Activated naive CD4-positive, alpha-beta T cell treated with Interleukin-2 at 50 U/mL for 16 hours (primary cell): ENCODE measurements at places on chromosomes 1 and 21.
A peak's percentile ranks its signal among the peaks of the same experiment; 100 is the strongest.

- no peak for DNase-seq
These were observed 31.2 kb downstream of the CHD1L start for GRCh38 chr1:147273409-147274336.

DNA sequence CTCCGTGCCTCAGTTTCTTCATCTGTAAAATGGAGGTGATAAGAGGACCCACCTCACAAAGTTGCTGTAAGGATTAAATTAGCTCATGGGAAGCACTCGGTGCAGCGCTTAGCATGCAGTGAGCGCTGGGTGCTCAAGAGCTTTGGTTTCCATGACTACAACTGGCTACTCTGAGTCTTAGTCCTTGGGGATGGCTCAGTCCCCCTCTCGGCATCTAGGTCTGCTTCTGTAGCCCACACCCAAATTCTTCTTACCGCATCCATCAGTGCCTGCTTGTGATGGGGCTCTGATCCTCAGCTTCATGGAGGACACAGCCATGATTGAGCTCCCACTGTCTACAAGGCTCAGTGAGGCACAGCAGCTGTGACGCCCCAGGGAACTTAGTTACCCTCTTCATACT, 159.0 kb downstream of the ACTL8 start:
- no peak for DNase-seq

DNA sequence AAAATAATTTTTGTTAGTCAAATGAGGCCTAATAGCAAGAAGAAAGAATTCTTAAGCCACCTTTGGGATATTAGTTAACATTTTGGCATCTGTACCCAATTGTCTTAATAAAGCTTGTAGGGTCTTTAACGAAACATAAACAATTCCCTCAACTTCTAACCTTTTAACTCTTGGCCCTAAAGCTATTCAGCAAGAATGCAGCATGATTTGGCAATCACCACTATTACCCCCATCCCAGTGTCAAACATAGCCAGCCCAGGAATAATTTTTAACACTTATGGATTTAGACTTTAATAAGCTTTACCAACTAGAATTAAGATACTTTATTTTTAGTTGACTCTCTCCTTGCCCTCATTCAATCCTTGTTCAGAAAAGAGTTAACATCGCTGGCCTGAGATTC, 2.5 kb upstream of the SLC16A4 start:
- DNase-seq: no peak

GRCh38 chr1:21668232-21668950, 766 bp downstream of the RAP1GAP start:
- DNase-seq: no peak

- peak; percentile 27 for DNase-seq
These were observed 4.3 kb downstream of the TCHH start for GRCh38 chr1:152110860-152111514.

DNA sequence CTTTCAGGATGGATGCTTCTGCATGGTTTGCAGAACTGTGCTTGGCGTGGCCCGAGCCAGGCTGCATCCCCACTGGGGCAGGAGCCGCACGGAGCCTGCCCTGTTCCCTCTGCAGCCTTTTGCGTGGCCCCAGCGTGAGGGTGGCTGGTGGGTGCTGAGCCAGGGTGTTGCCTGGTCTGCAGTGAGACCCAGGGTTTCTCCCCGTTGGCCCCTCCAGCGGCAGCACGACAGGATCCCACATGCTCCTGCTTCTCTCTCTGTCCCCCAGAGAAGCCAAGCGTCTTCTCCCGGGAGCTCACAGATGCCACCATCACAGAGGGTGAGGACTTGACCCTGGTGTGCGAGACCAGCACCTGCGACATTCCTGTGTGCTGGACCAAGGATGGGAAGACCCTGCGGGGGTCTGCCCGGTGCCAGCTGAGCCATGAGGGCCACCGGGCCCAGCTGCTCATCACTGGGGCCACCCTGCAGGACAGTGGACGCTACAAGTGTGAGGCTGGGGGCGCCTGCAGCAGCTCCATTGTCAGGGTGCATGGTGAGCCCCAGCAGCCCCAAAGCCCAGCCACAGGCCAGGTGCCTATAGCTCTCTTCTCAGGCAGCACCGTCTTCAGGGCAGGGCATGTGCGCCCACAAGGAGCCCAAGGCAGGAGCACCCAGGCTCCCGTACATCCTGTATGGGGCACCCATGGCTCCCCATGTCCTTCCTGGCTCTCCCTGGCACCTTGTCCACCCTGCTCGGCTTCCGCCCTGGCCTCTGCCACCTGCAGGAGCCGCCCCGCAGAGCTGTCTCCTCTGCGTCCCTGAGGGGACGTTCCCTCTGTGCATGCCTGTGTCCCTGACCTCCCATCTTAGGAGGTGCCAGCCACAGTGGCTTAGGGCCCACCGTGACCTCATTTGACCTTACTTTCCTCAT, 78.9 kb downstream of the OBSCN start:
- no peak for DNase-seq

GRCh38 chr21:27362249-27362648, 395.4 kb upstream of the ADAMTS5 start:
- DNase-seq: no peak

DNA sequence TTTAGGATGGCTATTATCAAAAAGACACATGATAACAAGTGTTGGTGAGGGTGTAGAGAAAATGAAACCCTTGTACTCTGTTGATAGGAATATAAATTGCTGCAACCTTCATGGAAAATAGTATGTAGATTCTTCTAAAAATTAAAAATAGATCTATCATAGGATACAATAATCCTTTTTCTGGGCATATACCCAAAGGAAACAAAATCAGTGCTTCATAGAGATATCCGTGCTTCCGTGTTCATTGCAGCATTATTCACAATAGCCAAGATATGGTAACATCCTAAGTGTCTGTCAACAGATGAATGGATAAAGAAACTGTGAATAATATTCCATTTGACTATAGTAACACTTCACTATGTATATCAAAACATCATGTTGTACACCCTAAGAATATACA, 106.7 kb downstream of the MIS18A start:
- no peak for DNase-seq

GRCh38 chr21:45957981-45958600, 23.5 kb upstream of the COL6A1 start:
- no peak for DNase-seq

DNA sequence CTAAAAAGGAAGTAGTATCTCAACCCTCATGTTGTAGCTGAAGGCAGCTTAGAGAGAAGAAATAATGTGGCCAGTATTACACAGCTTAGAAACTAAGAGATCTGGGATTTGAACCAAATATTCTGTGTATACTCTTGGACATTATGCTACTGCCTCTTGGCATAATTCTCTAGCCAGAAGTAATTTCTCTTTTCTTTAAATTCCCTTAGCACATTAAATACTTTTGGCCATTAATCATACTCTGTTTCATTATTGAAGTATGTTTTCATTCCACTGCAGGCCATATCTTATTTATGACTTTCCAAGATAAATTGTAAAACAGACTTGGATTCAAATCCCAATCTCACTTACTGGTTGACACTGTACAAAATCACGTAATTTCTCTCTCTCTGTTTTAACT, 181.3 kb upstream of the SPAG17 start:
- DNase-seq: no peak

DNA sequence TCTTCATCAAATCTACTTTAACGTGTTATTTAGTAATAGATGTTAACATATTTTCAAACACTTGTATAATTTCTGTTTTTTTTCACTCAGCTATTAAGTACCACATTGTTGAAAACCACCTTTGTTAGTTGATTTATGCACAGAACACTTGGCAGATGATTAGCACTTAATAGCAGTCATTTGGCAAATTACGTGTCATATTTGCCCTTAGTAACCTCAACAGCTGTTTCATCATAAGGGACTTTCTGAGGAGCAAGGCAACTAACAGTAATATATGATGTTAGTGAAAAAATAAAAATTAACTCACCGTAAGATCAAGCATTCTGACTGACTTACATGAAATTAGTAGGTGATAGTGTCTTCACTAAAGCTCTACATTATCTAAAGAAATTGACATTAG, 186.4 kb downstream of the HMCN1 start:
- DNase-seq: no peak

GRCh38 chr1:177859572-177859971, 110.3 kb downstream of the SEC16B start:
- DNase-seq: no peak
